Stimulated activated CD4-positive, alpha-beta T cell treated with anti-CD3 and anti-CD28 coated beads, Interleukin-12 subunit alpha, Interleukin-12 subunit beta, amount 100 ng/mL, for 24 hours (primary cell): ENCODE measurements at places on chromosomes 2 and 18.

- DNase-seq, result peak; percentile 49
Measured at GRCh38 chr2:26330114-26330549, 15.8 kb upstream of the SELENOI start.

- DNase-seq, result no peak
Measured at GRCh38 chr18:75216212-75216910, 5.8 kb downstream of the TSHZ1 start.

DNA sequence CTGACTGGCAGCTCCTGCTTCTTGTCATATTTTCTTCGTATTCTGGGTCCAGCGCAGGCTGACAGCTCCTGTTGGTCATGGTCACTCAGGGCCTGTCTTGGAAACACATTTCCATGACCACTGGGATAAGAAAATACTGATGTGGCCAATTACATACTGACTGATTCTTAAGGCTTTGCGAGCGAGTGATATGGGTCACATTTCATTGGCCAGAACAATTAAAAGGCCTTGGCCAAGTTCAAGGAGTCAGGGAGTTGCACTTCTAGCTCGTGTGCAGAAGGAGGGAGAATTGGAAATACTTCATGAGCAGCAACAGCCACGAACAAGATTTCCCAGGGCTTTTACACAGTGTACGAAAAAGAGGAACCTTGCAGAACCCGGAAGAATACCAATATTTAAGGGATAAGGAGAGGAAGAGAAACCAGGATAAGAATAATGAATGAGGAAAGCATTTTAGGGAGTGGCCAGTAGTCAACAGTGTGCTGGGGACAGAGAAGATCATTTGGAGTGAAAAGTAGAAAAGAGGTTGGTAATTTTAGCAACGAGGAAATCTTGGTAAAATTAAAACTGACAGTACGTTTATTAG, 149.5 kb downstream of the ATP9B start:
- DNase-seq, result no peak

DNA sequence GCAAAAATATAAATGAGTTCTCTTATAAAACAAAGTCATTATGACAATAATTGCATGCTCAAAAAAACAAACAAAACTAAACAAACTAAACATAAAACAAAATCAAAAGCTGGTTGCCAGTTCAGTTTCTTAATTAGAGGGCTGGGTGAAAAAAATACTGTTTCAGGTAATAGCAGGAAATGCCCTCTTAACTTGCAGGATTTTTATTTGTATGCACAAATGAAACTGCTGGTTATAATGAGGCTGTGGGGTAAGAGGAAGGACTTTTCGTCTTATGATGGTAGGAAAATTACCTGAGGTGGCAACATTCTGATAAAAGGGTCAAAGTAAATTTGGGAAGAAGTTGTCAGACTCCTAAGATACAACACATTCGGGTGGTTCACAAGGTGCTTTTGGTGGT, 21.5 kb upstream of the CDKL4 start:
- no peak for DNase-seq

DNA sequence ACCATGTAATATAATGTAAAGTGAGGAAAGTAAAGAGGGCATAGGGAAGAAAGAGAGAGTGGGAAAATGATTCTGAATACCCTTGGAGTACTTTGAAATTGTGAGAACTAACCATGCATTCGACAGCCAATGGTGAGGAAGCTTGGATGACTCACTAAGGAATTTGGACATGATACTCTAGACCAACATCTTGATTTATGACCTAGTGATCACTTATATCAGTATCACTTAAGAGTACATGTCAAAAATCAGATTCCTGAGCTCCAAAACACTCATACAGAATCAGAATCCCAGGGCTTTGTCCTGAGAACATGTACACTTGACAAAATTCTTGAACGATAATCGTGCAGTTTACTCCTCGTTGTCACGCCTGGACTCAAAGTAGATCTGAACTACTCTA, 1899.8 kb upstream of the PIK3C3 start:
- DNase-seq, result no peak

DNA sequence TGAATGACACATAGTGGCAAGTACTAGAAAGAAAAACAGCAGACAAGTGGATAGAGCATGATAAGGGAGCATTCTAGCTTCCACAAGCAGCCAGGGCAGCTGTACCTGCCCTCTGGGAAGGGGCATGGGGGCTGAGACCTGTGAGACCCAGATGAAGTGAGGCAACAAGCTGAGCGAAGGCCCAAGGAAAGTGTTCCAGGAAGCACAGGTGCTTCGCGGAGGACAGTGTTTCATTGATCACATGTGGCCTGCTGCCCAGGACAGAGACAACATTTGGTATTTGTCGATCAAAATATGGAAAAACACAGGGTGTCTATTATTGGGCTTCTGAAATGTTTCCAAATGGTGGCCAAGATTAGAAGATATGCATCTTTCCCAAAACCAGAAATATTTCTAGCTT, 149.1 kb downstream of the ZNF516 start:
- DNase-seq, result no peak

DNA sequence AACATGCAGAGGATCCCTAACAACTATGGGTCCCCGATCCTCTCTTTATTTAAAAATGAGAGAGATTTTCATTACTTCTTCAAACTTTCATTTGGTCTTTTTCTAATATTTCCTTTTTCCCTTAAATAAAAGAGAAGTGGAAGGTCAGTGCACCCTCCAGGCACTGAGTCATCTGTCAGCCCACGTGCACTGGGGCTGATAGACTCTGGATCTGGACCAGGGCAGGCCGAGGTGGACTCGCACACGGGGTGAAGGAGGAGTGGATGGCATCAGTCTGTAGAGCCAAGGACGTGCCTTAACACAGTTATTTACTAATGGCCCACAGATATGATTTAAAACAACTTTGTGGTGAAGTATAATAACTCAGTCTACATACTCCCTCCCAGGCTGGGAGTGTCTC, 214.4 kb upstream of the TMEM200C start:
- no peak for DNase-seq

GRCh38 chr18:12934454-12935071, 13.2 kb upstream of the SEH1L start:
- DNase-seq, result peak; percentile 53

DNA sequence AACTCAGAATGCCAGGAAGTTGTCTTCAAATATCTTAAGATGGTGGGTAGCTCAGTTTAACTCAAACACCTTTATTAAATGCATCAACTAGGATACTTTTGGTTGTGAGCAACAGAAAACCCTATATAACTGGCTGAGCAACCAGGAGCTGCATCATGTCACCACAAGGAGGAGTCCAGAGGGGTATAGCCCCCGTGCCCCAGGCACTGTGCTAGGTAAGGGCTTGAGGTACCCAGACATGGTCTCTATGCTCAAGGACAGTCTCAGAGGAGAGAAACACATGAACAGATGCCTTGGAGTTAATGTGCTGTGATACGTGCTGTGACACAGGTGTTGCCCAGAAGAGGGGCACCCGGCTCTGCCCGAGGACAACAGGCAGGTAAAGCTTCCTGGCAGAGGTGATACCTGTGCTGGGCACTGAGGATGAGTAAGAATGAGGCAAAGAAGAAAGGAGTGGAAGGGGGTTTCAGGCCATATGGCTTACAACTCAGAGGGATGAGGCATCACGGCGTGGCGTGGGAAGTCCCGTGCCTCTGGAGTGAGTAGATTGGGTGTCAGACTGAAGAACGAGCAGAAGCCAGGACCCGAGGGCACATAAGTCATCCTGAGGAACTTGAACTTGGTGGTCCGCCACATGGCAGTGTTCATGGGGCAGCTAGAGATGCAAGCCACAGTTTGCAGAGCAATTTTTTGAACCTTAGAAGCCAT, 32.0 kb upstream of the CAB39 start:
- no peak for DNase-seq

GRCh38 chr2:129747500-129748125, 231.9 kb upstream of the RAB6C start:
- no peak for DNase-seq

- DNase-seq, result no peak
Measured at GRCh38 chr2:150476809-150477302, 10.6 kb downstream of the RND3 start.

GRCh38 chr2:37904993-37905392, 20.1 kb upstream of the RMDN2 start:
- DNase-seq, result no peak

GRCh38 chr2:240205772-240206171, 65.3 kb upstream of the OTOS start:
- no peak for DNase-seq

DNA sequence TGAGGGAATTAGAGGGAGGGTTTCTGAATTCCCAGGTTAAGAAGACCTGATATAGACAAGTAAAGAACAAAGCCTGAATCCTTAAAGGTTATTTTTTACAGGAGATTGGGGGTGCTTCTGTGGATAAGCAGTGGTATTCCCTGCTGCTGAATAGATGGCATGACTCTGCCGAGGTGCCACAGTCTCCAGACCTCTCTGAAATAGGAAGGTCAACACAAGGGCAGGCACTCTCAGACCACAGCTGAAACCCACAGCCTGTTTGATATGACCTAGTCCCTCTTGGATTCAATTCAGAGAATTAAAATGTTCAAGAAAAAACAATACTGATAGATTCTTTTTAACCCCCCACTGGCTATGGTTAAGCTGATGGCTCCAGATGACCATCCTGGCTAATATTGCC, 259.3 kb downstream of the PTGR3 start:
- no peak for DNase-seq

DNA sequence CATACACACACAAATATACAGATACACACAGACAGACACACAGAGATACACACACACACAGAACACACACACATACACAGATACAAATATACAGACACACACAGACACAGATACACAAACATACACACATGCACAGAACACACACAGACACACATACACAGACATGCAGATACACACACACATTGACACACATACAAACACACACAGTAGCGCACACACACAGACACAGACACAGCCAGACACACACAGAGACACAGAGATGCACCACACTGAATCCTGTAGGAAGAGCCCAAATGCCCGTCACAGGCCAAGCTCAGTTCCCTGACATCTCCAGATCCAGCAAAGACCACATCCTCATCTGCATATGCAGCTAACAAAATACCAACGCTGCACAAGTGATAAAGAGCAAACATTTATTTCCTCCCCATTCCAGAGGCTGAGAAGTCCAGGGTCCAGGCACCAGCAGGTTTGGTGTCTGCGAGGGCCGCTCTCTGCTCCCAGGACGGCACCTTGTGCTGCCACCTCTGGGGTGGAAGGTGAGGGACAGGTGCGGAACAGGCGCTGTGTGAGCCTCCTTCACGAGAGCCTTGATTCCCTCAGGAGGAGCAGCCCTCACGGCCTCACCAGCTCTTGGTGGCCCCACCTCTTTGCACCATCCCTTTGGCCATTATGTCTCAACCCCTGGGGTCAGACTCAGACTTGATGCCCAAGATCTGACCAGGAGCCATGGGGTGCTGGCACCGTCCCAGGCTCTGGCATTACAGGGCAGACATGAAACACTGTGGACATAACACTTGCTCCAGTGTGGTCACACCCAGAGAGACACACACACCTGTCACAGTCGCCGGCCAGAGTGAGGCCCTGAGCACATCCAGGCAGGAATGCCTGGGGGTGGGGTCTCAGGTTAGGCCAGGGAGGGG, 108.7 kb downstream of the NDUFA10 start:
- DNase-seq, result no peak

- no peak for DNase-seq
Measured at GRCh38 chr2:3278521-3279218, 98.9 kb downstream of the EIPR1 start.

DNA sequence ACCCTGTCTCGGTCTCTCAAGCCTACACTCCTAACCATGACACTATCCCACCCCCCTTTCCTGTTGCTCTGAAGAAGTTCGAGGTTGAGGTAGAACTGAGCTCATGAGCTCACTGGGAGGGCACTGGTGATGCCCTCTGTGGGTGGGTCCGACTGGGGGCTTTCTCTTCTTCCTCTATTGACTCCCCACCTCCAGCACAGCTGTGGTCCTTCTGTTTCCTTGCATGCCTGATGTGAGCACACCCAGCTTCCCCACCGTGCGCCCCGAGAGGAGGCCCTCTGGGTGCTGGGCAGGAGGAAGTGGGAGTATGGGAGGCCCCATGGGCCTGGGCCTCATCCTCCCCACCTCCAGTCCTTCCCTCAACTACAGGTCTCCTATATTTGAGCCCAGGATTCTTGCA, 20.9 kb downstream of the SPEG start:
- no peak for DNase-seq

GRCh38 chr2:195861821-195862220, 204.8 kb downstream of the SLC39A10 start:
- no peak for DNase-seq

- DNase-seq, result no peak
Measured at GRCh38 chr2:138122891-138123290, 158.6 kb downstream of the HNMT start.

DNA sequence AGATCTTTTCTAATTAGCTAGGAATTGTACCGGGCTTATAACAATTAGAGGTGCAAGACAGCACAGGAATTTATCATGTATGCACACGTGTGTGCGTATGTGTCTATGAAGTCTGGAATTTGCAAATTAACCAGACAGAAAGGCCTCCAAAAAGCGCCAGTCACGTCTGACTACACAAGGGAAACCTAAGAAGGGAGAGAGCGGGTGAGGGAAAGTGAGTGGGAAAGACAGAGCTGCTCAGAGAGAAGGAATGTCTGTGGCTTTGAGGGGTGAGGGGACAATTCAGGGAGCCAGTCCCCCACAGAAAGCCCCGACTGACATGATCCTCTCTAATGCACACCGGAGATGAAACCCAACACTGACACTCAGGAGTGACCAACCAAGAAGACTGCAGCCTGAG, 197.7 kb upstream of the SH3BP4 start:
- DNase-seq, result no peak

DNA sequence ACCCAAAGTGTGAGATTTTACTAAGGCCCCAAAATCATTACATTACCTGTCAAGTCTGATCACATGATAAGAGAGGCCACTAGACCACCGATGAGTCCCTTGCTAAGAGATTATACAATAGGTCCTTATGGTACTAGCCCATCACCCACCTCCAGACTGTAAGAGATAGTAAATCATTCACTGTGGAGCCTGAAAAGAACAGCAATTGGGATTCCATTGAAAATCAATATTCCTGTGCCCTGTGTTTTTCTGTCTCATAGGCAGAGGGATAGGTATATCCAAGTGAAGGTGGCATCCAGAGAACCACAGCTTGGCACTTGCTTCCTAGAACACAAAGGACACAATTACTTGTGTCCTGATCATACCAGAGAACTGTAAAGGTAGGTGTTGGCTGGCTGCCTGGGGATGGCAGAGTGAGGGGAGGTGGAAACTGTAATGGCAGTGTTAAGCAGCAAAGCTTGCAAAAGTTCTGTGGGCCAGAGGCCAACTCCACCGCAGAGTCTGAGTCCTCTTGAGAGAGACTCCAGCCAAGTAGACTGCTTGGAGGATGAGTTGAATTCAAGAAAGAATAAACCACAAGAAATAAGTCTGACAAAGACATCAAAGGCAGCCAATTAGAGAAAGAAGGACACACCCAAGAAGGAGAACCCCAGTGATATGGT, 102.0 kb upstream of the PIEZO2 start:
- no peak for DNase-seq

DNA sequence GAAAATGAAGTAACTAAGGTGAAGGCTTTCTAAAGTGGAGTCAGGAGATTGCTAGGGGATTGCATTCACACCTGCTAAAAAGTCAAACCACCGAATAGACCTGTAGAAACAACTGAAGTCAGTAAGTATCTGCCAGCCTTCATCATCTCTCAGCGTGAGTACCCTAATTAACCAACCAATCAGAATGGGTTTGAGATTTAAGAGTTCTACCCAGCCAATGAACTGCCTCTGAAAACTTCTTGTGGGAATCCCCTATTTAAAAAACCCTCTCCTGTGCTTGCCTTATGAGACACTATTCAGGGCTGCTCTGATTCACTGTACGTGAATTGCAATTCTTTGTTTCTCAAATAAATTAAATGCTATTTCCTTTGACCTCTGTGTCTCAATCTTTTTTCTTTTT, 3.4 kb upstream of the FAM161A start:
- no peak for DNase-seq
